ENCODE measurements at places on chromosomes 3 and 15.

- DNase-seq, result no peak
Observed at GRCh38 chr15:55588070-55588814, at the start of gene PYGO1. TSS of gene PYGO1 (minus strand) at chr15:55588345. CDS start at chr15:55587883, 462 bp downstream.

GRCh38 chr3:45895686-45896468, 9.5 kb downstream of the CCR9 start:
- DNase-seq, result no peak

- no peak for DNase-seq
Observed at GRCh38 chr3:45055411-45056143, 29.5 kb downstream of the CLEC3B start.

GRCh38 chr3:124787476-124788195, 57.4 kb downstream of the UMPS start:
- no peak for DNase-seq

- no peak for DNase-seq
Observed at GRCh38 chr3:127774647-127775046, 47.7 kb downstream of the MGLL start.

DNA sequence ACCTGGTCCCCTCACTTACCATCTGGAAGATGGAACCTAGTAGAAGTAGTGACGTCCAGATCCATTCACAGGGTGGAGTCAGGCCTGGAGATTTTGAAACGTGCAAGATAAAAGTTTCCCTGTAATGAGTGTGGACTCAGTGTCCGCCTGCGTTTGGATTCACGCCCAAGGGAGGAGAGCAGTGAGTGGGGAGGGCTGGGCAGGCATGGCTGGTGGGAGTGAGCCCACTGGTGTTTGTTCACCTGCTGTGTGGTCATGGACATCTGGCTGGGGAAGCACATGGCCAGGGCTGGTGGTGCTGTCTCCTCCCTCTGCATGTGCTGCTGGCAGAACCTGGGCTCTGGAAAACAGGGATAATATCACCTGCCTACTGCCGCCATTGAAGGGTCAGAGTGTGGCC, 37.0 kb downstream of the RLBP1 start:
- DNase-seq, result no peak

DNA sequence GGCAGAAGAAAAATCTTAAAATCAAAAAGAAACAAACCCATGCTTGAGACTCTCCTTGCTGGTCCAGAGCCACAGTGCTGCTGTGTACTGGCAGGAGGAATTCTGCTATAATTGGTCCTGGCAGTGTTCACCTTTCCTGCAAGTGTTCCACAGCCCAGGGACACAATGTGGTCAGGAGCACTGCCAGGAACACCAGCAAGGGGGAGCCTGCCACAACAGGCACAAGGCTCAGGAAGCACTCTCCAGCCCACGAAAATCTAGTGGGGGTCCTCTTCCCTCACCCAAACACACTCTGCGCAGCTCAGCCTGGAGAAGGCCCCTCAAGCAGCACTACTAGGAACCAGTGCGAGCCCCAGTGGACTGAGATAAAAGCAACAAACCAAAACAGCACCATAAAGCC, 92.9 kb downstream of the UBE3A start:
- no peak for DNase-seq

DNA sequence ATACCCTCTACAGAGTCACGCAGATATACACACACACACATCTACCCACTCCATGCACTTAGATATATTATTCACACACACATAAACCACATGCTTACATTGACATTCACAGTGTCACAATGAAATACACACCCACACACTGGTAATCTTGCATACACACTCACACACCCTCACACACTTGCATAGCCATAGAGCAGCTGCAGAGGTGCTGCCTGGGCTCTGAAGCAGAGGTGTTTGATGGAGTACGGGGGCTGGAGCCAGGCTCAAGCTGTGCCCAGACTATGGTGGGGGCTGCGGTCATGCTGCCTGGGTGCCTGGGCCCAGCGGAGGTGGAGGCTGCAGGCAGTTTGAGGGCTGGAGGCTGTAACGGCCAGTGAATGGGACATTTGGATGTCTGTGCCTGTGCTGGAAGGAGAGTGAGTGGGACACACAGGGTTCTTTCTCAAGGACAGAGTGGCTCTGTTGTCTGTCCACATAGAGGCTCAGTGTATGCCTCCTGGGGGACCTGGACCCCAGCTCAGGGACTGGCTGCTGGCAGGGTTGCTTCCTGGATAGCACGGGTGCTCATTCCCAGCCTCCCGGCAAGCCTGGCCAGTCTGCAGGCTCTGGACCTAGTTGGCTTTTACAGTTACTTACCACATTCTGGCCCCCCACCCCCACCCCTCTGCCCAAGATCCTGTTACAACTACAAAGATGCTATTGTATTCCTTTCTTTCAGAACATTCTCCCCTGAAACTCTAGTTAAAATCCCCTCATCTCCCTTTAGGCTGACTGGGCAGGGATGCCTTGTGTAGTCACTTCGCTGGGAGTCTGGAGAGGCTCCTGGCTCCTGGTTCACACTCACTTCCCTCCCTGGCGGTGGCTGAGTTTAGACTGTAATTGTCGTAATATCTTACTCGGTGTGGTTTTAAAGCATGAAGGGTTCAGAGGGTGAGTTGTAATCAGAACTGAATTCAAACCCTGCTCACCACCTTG, 12.5 kb downstream of the GASK1A start:
- DNase-seq, result no peak

- DNase-seq, result no peak
Observed at GRCh38 chr3:53693451-53693850, 152.8 kb downstream of the CHDH start.
